ENCODE measurements at places on chromosomes 4 and X. TPM values are rescaled to one million over a fixed set of nuclear protein-coding genes. Genes with fewer than 3 reads are reported as not detected.

- DNase-seq, result no peak
Measured at GRCh38 chr4:77151241-77151640, 5.8 kb upstream of the CCNG2 start.

- DNase-seq, result no peak
Measured at GRCh38 chr4:84145176-84145575, 353.9 kb downstream of the NKX6-1 start.

EXOC1 gene
- 56.0 TPM for total RNA-seq

DNA sequence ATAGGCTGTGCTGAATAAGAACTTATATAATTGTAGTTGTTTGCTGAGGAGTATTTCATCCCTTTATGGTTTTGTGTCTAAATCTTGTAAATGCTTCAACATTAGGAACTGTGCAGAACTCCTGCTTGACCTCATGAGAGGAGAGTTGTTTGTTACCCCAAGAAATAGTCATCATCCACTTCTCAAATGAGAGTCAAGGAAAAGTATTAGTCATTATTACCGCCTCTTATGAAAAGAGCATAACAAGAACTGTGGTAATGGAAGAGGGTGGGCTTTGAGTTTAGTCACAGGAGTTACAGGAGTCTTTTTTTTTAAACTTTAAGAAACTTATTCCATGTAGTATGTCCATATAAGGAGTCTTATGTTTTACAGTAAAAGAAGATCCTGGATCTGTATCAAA, 132.9 kb downstream of the RAP1GDS1 start:
- DNase-seq, result no peak

DNA sequence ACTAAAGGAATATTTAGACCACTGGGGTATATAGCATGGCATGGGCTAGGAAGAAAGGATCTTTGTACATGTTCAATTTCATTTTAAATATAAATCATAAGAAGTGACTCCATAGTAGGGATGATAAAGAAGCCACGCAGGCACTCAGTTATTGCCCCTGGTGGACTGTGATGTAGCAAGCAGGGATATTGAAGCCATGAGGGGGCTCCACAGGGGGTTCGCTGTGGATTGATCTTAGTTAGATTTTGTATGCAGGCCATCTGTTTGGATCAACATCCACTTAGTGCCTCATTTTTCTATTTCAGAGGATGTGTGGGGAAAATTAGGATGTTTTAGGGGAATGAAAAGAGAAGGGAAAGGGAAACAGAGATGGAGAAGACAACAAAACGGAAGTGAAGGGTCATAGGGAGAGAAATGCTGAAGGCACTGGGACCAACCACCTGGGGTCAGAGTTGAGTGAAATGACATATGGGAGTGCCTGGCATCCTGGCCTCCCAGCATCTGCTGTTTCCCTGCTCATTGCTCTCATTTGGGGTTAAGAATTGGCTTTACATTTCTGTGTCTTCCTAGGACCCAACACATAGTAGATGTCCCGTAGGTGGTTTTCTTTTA, 11.2 kb upstream of the FREM3 start:
- DNase-seq, result no peak

DNA sequence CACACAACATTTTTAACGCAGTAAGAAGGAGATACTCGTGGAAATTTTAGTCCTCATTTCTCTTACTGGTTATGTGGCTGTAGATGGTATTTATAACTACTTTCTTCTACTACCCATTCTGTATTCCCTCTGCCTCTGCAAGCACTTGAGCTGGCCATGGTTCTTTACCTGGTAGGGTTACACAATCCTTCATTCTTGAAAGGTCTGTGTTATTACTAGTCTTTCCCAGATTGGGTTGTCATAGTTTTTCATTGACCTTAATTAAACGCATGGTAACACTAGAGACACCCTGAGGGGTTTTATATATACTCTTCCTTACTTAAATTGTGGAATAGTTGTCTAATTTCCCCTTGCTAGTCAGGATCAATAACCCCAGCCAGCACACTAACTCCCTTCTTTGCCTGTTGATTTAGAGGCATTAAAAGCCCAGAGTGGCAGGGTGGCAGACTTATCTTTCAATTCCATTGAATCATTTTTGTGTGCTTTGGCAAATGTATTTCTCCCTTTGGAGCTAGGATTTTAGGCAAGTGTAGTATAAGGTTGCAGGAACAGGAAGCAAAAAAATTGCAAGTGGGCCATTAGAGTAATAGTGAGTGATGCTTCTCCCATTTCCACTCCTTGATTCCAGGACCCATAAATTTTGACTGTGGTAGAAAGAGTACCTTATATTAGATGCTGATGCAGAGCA, 113.6 kb upstream of the EMCN start:
- DNase-seq, result no peak

MAGIX gene
- 1.8 TPM for total RNA-seq

DNA sequence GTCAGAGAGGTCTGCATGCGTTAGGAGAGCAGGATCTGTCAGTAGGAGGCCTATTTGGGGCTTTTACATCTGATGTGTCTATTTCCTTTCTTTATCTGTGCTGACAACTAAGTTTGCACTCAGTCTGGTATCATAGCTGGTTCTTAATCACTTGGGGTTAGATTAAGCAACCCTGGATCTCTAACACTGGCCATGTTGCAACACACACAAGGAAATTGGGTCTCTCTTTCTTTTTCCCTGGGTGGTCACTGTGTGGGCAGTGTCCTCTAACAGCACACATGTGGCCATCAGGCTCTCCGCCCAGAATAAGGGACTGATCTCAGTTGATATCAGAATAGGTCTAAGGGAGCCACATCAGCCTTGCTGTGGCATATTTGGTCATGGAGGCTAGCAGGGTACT, 38.9 kb downstream of the IGFBP7 start:
- DNase-seq, result no peak

GRCh38 chrX:154649503-154650220, 3.7 kb downstream of the CTAG2 start:
- DNase-seq, result peak; percentile 84

DNA sequence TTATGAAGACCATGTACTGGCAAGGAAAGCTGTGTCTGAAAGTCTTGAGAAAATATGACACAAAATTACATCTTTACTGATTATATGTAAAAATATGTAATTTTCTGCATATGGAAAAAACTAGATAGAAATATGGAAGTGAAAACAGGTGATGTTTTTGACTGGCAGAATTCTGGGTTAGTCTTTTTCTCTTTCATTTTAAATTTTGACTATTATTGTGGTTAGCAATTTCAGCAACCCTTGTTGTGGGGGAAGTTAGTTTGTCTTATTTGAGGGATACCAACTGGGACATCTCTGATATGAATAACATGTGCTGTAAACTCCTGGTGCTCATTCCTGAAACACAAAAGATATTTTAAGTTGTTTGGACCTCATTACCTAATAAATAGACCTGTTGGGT, 49.9 kb upstream of the CPEB2 start:
- no peak for DNase-seq

DNA sequence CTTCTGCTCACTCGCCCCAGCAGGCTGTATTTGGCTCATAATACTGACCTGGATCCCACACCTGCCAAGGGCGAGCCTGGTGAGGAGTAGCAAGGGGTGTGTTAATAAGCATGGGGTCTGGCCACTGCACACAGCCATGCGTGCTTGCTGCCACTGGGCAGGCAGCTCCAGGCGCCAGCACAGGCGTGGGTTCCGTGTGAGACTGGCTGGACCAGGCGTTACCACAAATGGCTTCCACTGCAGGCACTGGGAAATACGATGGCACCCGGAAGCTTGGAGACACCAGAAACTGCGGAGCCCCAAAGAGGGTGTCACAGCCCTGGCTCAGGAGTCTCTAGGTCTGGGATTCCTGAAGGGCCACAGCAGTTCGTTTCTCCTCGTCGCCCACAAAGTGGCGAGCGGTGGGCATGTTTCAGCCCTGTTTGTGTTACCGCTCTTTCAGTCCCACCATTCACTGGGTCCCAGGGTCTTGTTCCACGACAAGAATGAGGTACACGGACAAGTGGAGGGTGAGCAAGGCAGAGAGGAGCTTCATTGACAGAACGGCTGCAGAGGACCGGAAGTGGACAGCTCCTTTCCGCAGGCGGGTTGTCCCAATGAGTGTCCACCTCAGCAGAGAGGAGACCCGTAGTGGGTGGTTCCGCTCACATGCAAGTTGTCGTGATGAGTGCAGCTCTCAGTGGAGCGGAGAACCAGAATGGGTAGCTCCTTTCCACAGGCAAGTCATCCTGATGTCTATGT, 428.9 kb downstream of the EPHA5 start:
- peak; percentile 37 for DNase-seq

MBNL3 gene
- 2.9 TPM for total RNA-seq

- DNase-seq, result peak; percentile 17
Measured at GRCh38 chr4:123298801-123299200, 97.8 kb upstream of the SPRY1 start.

DNA sequence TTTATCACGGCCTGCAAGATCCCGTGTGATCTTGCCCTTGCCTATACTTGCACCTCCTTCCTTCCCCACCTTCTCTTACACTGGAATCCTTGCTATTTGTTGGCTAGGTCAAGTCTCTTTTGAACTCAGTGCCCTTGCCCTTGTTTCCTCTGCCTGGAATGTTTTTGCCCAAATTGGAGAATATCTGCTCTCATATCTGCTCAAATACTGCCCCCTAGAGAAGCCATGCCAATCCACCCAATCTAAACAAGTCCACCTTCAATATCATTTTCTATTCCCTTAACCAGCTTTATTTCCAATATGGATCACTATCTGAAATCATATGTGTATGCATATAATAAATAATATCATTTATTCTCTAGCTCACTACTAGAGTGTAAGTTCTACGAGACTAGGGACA, 1044.2 kb upstream of the FTHL17 start:
- DNase-seq, result no peak

GRCh38 chr4:22416403-22416802, 99.5 kb downstream of the ADGRA3 start:
- peak; percentile 50 for DNase-seq

GNRHR gene
- total RNA-seq, result not detected

DNA sequence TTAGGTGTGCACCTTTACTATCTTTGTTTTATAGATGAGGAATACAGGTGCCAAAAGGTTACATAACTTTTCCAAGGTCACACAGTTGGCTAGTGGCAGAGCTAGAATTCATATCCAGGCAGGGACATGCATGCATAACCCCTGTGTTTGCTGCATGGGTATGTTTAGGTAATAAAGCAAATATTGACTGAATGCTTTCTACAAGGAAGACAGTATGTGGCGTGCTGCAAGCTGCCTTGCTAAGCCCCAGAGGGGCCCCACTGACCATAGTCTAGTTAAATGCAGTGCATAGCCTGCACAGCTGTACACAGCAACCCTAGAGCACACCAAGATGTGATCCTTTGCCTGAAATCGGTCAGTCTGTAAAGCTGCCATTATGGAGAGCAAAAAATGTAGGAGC, 320.5 kb upstream of the IGFBP7 start:
- DNase-seq, result no peak

PPEF2 gene
- total RNA-seq, result not detected

- DNase-seq, result no peak
Measured at GRCh38 chr4:162016219-162016618, 147.6 kb downstream of the FSTL5 start.

RHOXF1 gene
- not detected for total RNA-seq

PAGE1 gene
- not detected for total RNA-seq

LANCL3 gene
- total RNA-seq, result 0.29 TPM

DACH2 gene
- total RNA-seq, result not detected

BST1 gene
- 31.8 TPM for total RNA-seq

- DNase-seq, result no peak
Measured at GRCh38 chrX:10773318-10773717, 152.9 kb upstream of the MID1 start.

SGMS2 gene
- total RNA-seq, result 148 TPM

DNA sequence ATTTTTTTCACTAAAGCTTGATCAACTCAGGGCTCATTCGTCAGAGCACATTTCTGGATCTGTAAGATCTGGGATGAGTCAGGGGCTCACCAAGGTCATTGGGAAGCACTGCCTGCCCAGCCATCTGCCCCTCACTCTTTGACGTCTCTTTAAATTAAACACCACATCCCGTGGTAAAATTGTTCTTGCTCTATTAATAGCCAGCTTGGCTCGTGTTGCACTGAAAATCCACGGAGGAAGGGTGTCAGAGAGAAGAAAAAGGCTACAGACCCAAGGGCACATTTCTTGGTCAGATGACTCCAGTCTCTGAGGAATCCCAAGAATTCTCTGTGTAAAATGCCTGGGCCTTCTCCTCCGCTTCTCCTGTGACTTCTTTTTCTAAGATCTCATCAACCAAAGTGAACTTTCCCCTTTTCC, 45.7 kb upstream of the GATB start:
- DNase-seq, result peak; percentile 73

RASL11B gene
- total RNA-seq, result under 0.01 TPM

- no peak for DNase-seq
Measured at GRCh38 chr4:93540562-93540961, 288.0 kb upstream of the ATOH1 start.

SCARB2 gene
- total RNA-seq, result 216 TPM

- no peak for DNase-seq
Measured at GRCh38 chr4:71259911-71260331, 78.9 kb upstream of the SLC4A4 start.

DNA sequence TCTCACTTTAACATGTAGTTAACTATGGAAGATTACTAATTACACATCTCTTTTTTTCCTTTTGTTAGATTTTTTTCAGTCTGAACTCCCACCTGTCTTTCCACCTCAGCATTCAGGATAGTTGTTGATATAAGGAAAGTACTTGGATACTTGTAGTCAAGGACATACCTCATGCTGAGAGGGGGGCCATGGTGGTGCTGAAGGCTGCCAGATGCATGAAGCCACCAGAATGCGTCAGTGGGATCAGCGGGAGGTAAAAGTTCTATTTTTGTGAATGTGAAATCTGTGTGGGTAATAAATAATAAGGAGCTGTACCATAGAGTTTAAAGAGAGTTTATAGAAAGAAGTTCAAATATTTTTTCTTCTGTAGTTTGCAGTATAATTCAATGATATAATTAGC, 13.1 kb upstream of the NDST4 start:
- no peak for DNase-seq

GDI1 gene
- total RNA-seq, result 67.5 TPM

- no peak for DNase-seq
Measured at GRCh38 chr4:105965183-105965800, 70.0 kb downstream of the NPNT start.

GRCh38 chr4:53902786-53903185, 161.6 kb downstream of the CHIC2 start:
- DNase-seq, result no peak
